ENCODE measurements at places on chromosomes 3 and 15. TPM values are rescaled to one million over a fixed set of nuclear protein-coding genes. Genes with fewer than 3 reads are reported as not detected.
A peak's percentile ranks its signal among the peaks of the same experiment; 100 is the strongest.

GRCh38 chr15:100183921-100184495, 157.8 kb downstream of the ADAMTS17 start:
- no peak for DNase-seq

GRCh38 chr3:64257100-64257755, 32.0 kb upstream of the PRICKLE2 start:
- DNase-seq, result no peak

DNA sequence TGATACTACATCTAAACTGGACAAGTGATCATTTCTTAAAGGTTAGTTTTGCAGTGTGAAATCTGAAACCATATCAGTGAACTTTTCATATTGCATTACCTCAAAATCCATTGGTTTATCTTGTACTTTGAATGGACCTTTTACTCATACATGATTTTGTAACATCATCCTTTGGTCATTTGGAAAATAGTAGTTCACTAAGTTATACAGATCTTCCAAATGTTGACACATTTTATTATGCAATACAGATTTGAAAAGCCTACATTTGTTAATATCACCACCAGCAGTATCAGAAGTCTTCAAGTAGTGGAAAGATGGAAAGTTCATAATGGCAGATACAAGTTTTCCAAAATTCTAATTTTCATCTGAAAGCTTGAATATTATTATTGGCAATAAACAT, 64.0 kb upstream of the CDV3 start:
- no peak for DNase-seq

DNA sequence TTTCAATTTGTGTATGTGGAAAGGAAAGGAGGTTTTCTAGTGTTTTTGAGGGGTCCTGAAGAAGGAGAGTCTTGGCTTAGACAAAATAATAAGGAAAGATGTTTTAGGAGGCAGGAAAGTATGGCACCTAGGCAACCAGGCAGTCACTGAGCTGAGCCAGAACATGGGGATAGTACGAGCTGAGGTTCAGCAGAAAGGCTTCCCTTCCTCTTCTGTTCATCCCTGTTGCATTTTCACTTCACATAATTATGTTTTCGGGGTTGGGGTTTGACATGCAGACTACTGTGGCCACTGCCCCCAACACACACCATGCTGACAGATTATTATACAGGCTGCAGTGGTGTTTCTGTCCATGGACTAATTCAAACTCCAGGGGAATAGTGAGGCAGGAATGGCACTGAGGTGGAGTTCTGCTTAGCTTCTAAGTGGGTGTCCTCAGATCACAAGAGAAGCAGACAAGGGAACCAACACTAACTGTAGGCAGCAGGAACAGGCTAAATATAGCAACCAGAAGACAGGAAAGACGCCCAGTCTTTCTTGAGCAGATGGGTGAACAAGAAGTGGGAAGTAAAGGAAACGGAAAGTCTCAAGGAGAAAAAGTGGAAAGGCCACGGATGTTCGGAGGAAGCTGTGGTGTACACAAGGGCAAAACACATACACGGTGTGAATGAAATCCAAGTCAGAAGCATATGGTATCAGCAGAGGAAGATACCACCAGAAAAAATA, 305.8 kb downstream of the PLCL2 start:
- no peak for DNase-seq

DNA sequence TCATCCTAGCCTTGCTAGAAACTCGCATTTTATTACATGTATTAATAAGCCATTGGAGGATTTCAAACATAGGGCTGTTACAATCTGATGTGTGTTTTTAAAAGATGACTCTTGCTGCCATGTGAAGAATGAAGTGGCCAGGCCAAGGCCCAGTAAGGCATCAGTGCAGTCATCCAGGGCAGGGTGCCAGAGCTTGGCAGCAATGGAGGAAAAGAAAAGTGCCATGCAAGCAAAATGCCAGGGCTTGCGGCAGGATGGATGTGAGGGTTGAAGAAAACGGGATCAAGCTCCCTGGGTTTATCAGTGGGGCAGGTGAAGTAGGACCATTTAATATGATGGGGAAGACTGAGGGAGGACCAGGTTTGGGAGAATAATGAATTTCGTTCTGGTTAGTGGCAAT, 183.6 kb downstream of the MINAR1 start:
- no peak for DNase-seq

DNA sequence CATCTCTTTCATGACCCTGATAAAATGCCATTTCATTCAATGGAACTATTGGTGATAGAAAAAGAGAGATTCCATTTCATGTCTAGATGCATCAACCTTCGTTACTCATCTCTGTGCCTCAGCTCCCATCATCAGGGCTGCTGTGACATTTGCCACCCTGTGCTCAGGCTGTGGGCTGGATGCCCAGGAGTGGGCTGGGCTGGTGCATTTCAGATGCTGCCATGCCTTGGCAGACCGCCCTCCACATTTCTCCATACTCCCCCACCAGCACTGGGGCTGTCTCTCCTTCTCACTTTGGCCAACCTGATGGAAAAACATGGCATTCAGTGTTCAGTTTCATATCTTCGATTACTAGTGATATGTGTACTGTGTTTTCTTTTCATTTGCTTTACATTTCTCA, 59.1 kb downstream of the DNASE1L3 start:
- no peak for DNase-seq

DNA sequence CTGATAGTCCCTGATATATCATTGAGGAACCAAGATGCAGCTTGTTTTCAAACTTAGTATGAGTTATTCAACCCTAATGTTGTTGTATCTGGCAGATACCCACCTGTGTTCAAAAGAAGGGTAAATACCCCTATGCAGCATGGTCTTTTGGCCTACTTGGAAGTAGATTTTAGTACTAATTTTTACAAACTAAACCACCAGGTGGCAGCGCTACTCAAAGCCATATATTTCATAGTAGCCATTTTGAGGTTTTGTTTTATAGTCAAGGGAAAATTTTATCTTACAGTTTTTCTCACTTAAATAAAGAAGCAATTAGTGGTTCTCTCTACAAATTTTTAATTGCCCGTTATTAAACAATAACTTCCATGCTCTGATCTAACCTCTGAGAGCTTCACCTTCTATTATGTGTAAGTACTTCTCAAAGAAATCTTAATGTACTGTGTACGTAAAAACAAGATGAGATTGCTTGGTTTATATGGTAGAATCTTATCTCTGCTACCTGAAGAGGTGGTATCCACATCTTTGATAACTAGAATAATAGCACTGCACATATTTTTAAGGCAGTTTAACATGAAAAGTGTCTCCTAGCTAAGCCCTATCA, 31.5 kb upstream of the MLF1 start:
- DNase-seq, result peak; percentile 45

GRCh38 chr3:120641696-120642246, 40.3 kb downstream of the HGD start:
- DNase-seq, result no peak

- no peak for DNase-seq
Observed at GRCh38 chr3:99910752-99911290, 93.2 kb downstream of the CMSS1 start.

DNA sequence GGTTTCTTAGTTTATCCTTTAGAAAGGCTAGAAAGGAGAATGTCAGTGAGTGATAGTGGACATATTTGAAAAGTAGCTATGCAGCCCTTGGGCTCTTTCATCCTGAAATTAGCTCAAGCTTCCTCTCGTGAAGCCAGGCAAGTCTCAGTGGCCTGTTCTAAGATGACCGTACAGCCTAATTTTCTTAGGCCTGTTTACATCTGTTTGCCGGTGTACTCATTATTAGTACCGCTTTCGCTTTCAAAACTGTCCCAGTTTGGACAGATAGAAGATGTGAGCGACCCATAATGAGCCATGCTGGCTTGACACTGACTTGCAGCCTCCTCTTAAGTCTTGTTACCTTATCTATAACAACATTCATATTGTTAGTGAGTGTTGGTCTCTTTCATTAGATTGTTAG, 5.7 kb upstream of the ARL14 start:
- no peak for DNase-seq

DNA sequence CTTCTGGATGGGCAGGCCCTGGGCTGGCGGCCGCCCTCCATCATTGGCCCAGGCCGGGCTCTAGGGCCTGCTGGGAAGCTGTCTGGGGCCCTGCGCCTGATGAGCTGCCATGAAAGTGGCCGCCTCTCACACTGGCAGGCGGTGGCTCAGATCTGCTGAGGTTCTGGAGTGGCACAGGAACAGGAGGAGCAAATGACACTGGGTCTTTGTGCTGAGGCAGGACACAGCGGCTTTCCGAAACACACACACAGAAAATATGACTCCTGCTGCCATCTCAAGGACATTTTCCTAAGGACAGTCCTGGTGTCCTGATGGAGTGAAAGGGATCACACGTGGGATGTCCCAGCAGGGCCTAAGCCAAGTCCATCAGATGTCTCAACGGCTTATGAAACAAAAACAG, 103.5 kb downstream of the NUP210 start:
- DNase-seq, result no peak

DNA sequence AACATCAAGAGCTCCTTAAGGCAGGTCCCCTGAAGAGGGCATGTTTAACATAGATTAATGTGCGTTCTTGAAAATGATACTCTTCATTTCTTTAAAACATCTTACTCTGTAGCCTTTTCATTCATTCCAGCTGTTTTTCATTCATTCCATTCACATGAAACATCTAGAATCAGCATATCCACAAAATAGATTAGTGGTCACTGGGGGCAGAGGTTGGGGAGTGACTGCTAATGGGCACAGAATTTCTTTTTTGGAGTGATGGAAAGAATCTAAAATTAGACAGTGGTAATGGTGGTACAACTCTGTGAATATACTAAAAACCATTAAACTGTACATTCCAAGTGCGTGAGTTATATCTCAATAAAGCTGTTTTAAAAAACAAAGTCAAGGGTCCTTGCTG, 15.4 kb upstream of the CXCR6 start:
- no peak for DNase-seq

DNA sequence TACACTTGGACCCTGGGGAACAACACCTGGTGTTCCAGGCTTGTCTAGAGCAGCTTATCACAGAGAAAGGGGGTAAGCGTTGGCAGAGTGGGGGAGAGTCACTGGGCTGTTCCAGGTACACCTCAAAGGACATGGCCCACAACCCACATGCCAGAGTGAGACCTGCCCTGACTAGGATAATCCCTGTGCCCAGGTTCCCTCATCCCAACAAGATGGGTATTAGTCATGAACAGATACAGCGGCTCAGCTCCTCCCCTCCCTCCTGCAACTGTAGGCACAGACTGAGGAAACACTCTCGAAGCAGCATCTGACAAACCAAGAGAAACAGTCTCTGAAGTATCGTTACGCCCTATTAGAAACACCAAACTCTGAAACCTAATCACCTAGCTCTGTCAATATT, 32.1 kb upstream of the RPS17 start:
- DNase-seq, result no peak

DNA sequence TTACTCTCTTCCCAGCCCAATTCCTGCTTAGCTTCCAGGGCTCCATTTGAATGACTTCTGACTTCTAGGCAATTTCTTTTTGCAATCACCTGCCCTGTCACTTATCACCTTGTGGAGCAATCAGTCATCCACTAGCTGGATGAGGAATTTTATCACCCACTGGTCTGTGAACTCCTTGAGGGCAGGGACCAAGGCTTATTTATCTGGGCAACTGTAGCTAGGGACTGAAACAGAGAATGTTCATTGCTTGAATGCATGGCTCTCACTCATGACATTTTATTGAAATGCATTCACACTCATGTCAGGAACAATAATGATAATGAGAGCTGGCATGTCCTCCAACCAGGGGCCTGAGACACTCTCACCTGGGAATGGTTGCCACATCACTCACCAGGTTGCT, 15.5 kb downstream of the TNFAIP8L3 start:
- no peak for DNase-seq

DNA sequence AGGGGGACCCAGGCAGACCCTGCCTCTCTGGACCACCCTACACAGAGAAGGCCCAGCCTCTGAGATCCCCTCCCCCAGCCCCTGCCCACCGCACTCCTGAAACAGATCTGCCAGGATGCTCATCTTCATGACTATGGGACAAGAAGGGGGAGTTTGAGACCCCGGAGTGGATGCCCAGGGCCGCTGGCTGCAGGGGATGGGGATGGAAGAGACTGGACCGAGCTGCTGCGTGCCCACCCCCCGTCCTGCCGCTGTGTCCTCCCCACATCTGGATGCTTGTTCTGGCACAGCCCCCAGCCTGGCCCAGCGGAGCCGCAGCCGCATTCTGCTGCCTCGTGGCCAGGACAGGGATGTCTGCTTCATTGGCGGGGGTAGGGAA, 30.3 kb upstream of the SEMA3F start:
- no peak for DNase-seq

GRCh38 chr15:74807282-74807681, 5.4 kb upstream of the LMAN1L start:
- no peak for DNase-seq

DNA sequence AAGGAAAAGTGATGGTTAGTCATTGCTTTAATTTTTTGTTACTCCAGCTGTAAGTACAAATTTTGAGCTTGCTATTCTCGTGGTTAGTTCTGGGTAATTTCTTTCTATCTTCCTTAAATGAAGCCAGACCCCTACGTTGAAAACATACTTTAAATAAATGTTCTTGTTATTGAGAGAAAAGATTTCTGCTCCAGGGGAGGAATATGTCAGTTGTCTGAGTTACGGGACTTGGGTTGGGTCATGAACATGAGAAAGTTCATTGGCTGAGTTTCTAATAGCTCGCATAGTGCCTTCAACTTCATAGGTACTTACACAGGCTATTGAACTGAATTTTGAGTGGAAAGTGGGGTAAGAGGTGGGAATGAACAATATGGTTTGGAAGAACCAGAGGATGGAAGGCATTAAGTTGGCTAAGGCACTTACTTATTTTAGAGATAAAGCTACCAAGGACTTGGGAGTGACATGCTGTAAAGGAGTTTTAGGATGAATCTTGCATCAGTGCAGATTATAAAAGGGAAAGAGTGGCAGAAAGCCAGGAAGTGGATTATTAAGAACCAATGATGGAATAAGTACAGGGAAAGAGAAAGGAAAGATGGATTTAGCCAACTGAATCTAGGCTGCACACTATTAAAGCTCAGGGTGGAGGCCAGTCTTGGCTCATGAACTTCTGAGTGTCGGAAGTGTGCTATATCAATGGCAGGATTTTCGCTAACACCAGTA, 1.4 kb downstream of the RPSA start:
- DNase-seq, result no peak

DNA sequence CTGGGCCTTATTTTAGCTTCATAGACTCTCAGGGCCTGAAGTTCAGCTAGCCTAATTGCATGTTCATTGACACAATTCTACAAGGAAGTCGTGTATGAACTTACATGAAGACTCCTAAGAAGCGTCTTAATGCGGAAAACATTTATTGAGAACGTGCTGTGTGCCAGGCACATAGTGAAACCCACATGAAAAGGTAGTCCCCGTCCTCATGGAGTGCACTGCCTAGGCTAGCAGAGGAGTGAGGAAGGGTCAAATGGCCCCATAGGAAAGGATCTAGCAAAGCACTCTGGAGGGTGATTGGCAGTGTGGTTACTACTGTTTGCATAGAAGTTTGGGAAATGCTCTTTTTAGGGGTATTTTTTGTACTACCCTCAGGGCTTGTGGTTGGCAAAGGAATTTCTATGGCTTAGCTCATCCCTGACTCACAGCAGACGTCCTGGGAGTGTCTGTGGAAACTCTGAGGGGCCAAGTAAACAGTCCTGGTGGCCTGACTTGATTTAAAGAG, 854 bp upstream of the NPTN start:
- DNase-seq, result no peak

SMARCC1 gene
- total RNA-seq, result 63.1 TPM

TIMP4 gene
- not detected for total RNA-seq

BRK1 gene
- total RNA-seq, result 156 TPM

KNG1 gene
- total RNA-seq, result not detected

DNASE1L3 gene
- total RNA-seq, result 0.78 TPM

VPS39 gene
- total RNA-seq, result 57.1 TPM

GOLGA8R gene
- 1.5 TPM for total RNA-seq

LYSMD2 gene
- total RNA-seq, result 17.1 TPM

GATM gene
- total RNA-seq, result not detected

NPAP1 gene
- not detected for total RNA-seq

PARP14 gene
- total RNA-seq, result 134 TPM

CPNE9 gene
- not detected for total RNA-seq
